H9 (cell line): ENCODE measurements at places on chromosomes 7 and 10.

- no peak for DNase-seq
These were observed 699 bp upstream of the PDLIM1 start for GRCh38 chr10:95291365-95292039.

DNA sequence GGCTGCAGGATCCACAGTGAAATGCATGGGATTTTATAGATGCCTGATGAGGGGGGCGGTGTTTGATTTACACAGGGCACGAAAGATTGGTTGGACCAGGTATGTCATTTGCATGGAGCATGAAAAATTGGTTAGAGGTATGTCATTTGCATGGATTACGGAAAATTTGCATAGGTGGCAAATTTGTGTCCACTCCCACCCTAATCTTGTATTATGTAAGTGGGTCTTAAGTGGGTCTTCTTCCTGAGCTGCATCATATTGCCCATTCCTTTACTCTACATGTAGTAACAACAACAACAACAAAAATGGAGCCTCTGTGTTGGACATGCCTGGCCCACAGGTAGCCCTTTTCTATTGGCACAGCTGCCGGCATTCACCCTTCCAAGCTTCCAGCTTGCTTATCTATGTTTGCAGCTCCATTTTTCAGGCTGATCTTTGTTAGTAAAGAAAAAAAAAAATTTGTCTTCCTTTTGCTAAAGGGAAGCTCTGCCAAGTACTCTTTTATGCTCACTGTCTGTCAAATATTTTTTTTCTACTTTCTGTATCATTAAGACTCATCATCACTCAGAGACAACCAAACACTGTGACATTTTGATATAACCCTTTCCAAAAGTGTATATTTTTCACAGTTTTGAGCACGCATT lies 10.3 kb upstream of the ZNF273 start:
- DNase-seq: no peak

GRCh38 chr10:124114696-124115095 lies 21.3 kb upstream of the CHST15 start:
- no peak for DNase-seq

- no peak for DNase-seq
These were observed 34.6 kb downstream of the KCNMA1 start for GRCh38 chr10:77602913-77603533.

DNA sequence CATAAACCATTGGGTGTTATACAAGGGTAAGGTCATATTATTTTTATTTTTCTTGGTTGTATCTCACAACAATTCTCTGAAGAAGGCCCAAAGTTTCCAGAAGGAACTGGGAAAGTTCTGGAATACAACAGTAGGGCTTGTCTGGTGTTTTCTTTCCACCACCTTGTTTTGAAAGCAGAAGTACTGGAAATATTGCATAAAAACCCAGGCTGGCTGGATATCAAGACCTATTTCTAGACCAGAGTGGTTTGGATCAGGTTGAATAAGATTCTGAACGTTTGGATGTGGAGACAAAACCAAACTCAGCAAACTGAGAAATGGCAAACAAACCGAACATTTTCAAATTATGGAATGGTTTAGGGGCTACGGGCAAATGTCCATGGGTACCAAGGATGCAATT lies 182.6 kb upstream of the FZD8 start:
- DNase-seq: no peak

DNA sequence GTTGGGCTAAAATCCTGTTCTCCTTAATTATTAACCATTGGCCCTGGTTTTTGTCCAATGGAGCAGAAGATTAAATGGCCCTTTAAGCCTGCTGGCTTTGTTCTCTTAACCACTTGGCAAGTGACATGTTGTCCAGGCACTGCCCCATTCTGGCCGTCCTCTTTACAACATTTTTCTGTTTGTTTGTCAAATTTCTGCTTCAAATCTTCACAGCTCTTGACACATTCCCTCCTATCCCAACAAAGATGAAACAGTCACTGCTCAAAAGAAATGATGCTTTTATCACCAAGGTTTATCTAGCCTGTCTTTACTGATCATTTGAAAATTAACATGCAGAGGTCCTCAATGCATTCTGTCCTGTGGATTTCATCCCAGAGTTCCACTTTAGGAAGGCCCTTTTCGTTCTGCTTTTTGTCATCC lies 700.4 kb downstream of the KCNMA1 start:
- no peak for DNase-seq

GRCh38 chr10:806451-807162 lies 117.1 kb upstream of the DIP2C start:
- DNase-seq: no peak

GRCh38 chr7:44143646-44144250 lies 2.6 kb upstream of the MYL7 start:
- DNase-seq: no peak
